Activated CD4-positive, alpha-beta T cell treated with anti-CD3 and anti-CD28 coated beads for 24 hours (primary cell): ENCODE measurements at places on chromosomes 2 and 18.
A peak's percentile ranks its signal among the peaks of the same experiment; 100 is the strongest.

GRCh38 chr2:172931918-172932520 lies 143.6 kb upstream of the MAP3K20 start:
- DNase-seq = peak; percentile 45

GRCh38 chr2:234620018-234620417 lies 123.1 kb upstream of the ARL4C start:
- DNase-seq = no peak

GRCh38 chr2:148167241-148167766 lies 146.4 kb downstream of the MBD5 start:
- DNase-seq = no peak

GRCh38 chr2:220272656-220273055 lies 645.2 kb downstream of the SLC4A3 start:
- DNase-seq = no peak

DNA sequence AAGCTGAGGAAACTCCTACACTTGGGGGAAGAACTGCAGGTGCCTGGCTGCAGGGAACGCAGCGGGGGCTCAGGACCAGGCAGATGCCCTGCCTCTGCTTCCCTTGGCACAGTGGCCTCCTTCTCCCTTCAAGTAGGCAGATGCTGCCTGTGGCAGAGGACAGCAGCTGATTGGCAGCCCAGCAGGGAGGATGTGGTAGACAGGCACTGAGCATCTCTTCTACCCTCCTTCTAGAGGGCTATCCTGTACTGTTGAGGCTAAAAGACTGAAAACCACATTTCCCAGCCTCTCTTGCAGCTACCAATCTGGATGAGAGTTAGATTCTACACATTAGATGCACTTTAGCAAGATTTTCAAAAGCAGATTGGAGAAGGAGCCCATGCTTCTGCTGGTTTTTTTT lies 105.7 kb downstream of the MSH2 start:
- DNase-seq = no peak

GRCh38 chr18:36302676-36303075 lies 5.2 kb downstream of the FHOD3 start:
- no peak for DNase-seq

DNA sequence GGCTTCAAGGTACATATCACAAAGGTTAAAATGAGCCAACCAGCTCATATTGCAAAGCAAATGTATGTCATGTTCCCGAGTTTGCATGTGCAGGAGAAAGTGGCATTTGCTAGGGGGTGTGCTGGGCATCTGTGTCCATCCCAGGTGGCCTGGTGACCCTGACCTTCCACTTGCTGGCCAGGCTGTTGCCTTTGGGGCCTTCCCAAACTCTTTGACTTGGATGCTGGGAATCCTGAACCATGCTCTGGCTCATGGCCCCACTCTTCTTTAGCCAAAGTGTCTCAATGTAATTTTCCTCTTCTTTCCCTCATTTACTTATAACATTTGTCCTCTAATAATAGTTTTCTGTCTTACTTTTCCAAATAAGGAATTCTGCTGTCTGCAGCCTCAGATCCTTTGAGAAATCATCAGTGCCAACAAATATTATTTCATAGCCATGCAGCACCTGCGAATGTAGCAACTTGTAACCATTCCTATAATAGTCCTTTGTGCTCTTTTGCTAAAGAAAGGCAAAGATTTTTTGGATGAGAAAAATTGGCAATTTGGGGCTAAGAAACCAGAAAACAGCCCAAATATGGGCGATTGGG lies 64.2 kb downstream of the MTCL1 start:
- no peak for DNase-seq

DNA sequence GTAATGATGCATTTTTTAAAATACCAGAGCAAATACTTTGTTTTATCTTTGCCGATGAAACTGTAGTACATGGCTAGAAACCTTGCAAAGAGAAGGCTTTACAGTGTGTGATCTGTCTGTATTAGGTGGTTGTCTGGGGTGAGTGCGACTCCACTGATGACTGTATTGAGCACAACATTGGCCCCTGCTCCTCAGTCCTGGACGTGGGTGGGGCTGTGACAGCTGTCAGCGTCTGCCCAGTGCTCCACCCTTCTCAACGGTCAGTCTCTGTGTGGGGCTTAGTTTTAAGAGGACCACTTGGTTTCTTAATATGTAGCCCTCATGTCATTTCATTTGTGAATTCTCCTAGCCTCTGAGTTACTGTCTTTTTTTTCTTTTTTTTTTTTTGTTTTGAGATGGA lies 17.4 kb upstream of the MOCOS start:
- no peak for DNase-seq

- no peak for DNase-seq
Observed at GRCh38 chr2:148653437-148653836, 8.9 kb downstream of the EPC2 start.

DNA sequence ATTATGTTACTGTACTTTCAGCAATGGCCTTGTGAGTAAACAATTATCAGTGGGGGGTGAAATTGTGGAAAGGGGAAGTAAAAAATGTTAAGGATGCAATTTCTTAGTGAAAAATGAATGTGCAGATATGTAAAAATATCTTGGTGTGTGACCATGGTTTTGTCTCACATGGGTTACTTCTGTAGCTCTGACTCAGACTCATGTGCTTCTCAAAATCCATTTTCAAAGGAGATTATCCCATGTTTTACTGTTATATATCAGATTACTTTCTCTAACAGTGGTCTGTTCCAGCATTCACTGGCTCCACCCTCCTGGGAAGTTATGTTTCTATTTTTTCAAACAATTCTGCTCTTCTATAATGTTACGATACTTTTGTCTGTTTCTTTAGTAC lies 298.2 kb upstream of the COL3A1 start:
- no peak for DNase-seq

DNA sequence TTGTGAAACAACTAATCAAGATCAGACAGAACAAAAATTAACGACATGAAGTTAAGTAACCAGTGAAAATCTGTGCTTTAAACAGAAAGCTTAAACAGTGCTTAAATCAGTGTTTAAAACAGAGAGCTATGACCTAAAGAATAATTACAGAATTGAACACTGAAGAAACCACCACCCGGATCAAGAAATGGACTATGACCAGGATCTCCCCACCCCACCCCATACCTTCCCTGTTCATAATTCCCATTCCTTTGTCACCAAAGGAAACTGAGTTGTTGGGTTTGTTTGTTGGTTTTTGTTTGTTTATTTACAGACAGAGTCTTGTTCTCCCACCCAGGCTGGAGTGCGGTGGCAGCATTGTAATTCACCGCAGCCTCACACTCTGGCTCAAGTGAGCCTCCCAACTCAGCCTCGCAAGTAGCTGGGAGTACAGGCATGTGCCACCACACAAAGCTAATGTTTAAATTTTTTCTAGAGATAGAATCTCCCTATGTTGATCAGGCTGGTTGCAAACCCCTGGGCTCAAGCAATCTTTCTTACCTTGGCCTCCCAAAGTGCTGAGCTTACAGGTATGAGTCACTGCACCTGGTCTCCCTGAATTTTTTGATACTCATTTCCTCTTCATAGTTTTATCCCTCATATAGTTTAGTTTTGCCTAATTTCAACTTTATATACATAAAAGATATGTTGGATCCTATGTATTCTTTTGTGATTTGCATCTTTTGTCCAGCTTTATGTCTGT lies 8.2 kb upstream of the ALPG start:
- no peak for DNase-seq

- DNase-seq = peak; percentile 41
Observed at GRCh38 chr18:38940863-38941531, 1375.4 kb upstream of the CELF4 start.
